ENCODE measurements at places on chromosomes 6 and 20.

DNA sequence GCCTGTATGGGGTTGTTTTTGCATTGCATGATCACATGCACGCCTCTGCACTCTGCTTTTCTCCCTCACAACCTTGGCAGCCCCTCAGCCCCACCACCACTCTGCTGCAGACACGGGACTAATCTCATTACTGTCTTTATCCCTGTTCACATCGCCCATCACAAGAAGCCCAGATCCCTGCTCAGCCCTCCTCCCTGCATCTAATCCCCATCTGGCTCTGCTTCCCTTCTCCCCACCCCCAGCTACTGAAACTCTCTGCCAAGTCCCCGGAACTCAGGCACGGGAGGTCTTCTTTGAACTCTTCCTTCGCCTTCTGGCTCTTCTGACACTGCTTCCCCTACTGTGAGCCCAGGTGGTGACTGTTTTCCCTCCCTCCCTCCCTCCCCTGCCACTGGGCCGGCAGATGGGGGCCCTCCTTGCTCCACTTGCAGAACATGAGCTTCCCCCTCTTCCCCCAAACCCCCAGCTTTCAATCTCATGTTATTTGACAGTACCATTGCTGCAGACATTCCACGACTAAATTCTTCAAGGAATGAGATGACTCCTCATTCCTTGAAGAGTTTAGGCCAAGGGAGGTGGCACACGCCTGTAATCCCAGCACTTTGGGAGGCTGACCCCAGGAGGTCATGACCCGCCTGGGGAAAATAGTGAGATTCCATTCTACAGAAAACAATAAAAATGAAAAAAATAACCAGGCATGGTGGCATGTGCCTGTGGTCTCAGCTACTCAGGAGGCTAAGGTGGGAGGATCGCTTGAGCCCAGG, 21.9 kb upstream of the TULP1 start:
- DNase-seq: no peak

DNA sequence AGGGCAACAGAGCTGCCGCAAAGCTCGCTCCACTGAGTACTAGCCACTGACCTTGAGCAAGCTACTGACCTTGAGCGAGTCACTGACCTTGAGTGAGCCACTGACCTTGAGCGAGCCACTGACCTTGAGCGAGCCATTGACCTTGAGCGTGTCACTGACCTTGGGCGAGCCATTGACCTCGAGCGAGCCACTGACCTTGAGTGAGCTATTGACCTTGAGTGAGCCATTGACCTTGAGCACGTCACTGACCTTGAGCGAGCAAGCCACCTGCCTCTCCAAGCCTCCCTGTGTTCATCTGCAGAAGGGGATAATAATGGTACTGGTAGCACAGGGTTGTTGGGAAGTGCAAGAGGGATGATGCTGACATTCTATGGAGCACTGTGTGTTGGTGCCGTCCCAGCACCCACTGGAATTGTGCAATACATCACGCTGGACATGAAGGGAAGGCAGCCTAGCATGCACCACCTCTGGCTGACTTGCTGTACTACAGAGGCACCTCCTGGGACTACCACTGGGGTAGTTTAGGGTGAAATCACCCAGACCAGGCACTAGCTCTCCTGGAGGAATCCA, 60.2 kb downstream of the CTCFL start:
- no peak for DNase-seq

DNA sequence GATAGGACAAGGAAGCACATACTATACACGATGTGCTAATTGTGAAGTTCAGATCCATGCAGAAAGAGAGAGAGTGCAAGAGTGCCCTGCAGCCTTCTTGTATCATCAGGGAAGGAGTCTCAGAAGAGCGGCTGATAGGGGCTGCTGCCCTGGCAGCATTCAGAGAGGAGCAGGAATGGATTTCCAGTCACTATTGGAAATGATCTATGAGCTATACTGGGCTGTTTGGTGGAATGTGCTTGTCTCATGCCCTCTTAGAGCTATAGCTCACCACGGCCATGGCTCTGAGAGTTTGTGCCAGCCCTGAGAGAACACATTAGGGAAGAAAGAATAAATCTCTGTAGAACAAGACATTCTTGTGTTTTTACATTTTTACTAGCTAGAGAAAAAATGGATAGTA, 212.6 kb upstream of the RAB32 start:
- DNase-seq: no peak

DNA sequence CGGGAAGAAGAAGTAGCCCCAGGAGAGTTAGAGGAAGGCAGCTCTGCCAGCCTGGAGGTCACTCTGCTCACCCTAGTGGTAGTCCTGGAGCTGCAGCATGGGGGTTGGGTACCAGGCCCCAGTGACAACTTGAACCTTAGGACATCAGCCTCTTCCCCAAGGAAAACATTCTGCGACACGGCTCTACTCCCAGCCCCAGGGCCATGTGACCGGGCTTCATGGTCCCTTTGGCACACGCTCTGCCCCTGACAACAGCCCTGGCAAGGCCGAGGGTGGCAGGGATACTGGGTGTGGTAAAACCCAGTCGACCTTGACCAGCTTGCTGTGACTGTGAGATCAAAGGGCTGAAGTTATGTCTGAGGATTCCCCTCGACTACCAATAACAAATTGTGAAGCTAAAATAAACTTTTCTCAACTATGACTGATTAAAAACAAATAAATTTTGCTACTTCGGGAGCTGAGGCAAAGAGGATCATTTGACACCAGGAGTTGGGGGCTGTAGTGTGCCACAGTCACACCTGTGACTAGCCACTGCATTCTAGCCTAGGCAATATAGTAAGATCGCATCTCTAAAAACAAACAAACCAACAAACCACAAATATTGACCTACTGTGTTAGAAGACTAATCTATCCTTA, 24.4 kb upstream of the ARID1B start:
- peak; percentile 39 for DNase-seq

- DNase-seq: no peak
These were observed 59.1 kb downstream of the EZR start for GRCh38 chr6:158759966-158760617.
